Right ventricle myocardium superior (tissue), 1 donor: ENCODE measurements at places on chromosomes 2 and 18. TPM values are rescaled to one million over a fixed set of nuclear protein-coding genes. Genes with fewer than 3 reads are reported as not detected.
A peak's percentile ranks its signal among the peaks of the same experiment; 100 is the strongest.

The KCNG2 gene
- not detected for total RNA-seq

The HOXD10 gene
- not detected for total RNA-seq

The SERTAD2 gene
- 12.8 TPM for total RNA-seq

The IL1F10 gene
- total RNA-seq = not detected

DNA sequence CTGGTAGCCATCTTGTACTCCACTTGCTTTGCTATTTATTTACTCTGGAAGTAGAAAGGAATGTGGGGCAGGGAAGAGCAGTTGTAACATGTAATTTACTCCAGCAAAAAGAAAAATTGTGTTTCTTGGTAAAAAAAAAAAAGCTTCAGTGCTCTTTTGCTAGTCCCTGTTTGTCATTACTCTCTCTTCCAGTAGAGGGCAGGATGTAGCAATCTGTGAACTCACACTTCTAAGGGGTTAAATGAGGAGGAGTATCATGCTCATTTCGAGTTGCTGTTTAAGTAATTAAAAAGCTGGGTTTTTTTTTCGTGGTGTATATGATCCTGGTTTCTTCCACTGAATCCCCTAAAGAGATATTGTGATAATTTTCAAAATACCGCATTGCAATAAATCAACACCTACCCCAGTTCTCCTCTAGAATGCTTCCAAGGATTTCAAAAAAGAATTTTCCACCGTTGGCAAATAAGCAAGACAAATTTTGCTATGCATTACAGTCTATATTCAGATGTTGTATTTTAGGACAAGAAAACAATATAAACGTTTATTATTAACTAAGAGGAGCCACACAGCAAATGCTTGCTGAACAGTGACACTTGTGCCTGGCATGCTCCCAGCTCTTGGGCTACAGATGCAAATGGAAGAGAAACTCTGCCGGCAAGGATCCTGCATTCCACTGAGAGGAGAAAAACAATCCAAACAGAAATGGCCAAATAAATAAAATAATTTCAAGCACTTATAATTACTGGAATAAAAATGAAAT is 261.6 kb downstream of the ASXL3 start:
- DNase-seq = no peak

GRCh38 chr2:241563031-241563507 is 4.5 kb downstream of the BOK start:
- DNase-seq = no peak

DNA sequence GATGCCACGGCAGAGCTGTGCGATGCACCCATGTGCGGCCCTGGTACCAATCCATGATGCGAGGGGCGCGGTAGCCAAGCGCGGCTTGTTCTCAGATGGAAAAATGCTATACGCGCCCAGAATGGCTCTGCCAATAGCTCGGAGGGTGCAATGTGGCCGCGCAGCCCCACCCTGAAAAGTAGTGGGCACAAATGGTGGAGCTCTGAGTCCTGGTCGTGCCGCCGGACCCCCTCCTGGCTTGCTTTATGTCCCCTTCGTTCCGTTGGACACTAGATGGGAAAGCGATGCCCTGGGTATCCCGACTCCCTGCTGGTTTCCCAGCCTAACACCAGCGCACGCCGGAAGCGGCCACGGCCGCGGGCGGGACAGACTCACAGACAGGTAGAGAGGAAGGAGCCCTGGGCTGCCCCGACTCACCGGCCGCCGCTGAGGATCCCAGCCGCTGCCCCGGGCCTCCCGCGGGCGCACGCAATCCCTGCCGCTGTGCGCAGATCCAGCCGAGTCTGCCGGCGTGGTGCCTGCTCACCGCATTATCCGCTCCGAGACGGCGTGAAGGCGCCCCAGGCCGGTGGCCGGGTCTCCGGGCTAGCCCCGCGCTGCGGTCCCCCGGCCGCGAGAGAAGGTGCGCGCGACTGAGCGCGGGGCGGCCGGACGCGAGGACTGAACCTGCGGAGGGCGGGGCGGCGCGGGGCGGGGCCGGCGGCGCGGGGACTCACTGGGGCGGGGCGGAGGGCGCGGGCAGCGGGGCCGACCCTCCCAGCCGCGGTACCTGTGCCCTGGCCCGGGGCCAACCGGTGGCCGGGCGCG is at the start of gene CDC42EP3:
Gene CDC42EP3 (minus strand): TSS at position 634 of the 807 bp plus-strand sequence. CDS start 25,055 bp downstream, outside the sequence.
- peak; percentile 81 for DNase-seq

- DNase-seq = no peak
Observed at GRCh38 chr2:142008135-142008744, 122.6 kb downstream of the LRP1B start.

GRCh38 chr2:151711025-151711424 is 23.3 kb downstream of the NEB start:
- no peak for DNase-seq

- peak; percentile 54 for DNase-seq
Observed at GRCh38 chr2:68318914-68319397, 793 bp downstream of the CNRIP1 start.

DNA sequence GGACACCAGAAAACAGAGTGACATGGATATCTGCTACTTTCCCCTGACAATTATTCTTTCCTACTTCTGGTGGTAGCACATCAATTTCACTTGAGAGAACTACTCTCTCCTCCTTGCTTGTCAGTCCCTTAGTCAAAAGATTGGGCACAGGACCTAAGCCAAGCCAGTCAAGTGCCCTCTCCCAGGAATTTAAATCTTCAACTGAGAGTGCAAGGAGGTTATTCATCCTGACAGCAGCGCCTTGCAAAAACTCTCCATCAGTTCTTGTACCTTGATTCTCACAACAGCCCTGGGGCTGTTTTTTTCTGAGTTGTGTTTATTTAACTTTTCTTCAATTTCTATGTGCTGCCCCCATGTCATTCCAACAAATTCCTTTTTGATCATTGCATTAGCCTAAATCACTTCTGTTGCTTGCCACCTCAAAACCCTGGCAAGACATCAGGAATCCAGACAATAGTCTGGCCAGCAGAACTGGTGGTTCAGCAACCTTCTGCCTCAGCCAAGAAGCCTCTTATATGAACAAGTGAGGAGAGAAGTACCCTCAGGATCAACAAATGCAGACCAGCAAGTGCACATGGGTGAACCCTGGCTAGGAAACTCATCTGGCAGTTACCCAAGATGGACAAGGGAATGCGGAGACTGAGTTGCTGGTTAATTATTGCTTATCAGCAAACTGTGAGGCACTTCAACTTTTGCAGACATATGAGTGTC is 19.4 kb downstream of the COL4A3 start:
- no peak for DNase-seq

DNA sequence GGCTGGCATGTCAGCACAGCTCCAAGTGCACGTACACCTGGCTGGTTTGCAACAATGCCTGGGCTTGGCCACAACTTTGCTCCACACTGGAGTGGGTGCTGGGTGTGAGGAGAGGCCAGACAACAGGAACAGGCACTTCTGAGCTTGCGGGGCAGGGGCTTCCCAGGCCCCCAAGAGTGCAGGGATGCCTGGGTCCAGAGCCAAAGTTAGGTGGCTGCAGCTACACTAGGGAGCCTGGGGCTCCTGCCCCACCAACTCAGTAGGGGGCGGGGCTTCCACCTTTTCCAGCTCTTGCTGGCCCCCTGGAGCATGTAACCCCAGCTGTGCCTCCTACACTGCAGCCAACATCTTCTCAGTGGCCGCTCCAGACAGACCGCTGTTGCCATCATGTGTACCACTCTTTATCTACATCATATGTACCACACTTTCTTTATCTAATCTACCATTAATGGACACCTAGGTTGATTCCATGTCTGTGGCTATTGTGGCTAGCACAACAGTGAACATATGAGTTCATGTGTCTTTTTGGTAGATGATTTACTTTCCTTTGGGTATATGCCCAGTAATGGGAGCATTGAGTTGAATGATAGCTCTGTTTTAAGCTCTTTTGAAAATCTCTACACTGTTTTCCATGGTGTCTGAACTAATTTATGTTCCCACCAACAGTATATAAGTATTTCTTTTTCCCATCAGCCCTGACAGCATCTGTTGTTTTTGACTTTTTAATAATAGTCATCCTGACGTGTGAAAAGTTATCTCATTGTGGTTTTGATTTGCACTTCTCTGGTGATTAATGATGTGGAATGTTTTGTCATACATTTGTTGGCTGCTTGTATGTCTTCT is 87.9 kb downstream of the ZNF804A start:
- no peak for DNase-seq

DNA sequence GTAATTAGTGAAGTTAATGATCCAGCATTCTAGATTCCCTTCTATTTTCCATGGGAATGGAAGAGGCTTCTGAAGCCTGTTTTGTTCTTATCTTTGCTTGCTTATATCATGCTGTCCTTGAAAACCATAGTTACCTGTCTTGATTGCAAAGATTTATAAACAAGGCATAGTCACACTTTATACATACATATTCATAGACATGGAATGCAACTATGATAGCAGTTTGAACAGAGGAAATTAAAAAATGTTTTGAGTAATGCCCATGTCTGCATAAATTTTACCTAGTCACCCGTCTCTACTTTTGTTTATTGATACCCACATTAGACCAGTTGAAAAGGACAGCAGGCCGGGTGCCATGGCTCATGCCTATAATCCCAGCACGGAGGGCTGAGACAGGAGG is 289.0 kb downstream of the PTPRM start:
- no peak for DNase-seq

DNA sequence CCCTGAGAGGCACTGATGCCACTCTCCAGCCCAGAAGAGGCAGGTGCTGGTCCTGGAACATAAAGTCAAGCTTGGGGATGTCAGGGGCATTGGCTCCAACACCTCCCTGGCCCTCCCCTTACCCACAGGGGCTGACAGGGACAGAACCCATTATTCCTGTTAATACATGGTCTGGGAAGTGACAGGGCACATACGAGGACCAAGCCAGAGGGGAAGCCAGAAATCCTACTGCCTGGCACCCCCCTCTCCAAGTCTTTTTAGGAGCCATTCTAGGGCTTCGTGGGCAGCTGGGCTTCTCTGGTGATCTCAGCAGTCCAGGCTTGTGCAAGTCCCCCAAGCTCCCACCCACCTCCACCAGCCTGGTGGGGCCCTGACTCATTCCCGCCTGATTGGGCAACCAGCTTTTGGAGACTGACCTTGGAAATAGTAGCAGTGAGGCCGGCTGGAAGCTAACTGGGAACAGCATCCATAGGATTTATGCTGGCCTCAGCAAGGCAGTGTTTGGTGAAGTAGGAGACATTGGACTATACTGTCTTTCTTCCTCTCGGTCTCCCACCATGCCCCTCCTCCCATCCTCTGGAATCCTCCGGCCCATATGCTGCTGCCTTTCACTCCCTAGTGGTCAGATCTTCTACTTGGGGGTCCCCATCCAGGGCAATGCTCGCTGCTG is 86.4 kb upstream of the HK2 start:
- DNase-seq = no peak

DNA sequence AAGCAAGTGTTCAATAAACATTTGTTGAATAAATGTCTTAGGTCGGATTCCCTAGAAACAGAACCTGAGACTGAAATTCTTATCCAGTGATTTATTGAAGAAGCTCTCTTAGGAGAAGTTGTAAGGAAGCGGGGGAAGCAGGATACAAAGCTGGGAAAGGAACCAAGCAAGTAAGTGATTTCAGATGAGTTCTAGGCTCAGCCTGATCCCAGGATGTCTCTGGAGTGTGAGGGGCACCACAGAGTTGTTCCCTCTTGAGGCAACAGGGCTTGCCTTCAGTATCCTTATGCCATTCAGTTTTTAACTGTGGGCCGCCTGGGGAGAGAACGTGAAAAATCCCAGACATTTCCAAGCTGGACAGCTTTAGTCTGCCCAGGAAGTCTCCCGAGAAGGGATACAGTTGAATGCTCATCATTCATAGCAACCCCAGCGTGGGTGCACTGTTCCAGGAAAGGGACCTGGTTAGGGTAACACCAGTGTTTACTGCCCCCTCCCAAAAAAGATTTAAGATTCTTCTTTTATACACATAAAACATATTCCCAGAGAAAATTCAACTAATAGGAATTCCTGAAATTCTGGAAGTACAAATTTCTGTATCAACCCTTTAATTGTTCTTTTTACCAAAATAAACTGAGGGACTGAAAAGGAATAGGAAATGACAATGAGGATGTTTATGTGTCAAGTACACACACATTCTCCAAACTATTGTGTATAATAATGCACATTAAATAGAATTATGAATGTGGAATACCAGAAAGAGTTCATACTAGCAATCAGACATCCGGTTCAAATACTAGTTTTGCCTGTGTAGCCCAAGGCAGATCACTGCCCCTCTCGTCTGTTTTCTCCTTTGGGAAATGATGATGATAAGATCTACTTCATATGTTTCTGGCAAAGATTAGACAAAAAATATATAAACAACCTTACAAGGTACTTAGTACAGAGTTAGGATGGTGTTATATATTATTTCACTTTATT is 592.1 kb upstream of the CDH2 start:
- DNase-seq = no peak

- no peak for DNase-seq
Observed at GRCh38 chr2:137255990-137256389, 490.6 kb downstream of the THSD7B start.

- DNase-seq = no peak
Observed at GRCh38 chr2:127636248-127637235, 9.4 kb upstream of the GPR17 start.

DNA sequence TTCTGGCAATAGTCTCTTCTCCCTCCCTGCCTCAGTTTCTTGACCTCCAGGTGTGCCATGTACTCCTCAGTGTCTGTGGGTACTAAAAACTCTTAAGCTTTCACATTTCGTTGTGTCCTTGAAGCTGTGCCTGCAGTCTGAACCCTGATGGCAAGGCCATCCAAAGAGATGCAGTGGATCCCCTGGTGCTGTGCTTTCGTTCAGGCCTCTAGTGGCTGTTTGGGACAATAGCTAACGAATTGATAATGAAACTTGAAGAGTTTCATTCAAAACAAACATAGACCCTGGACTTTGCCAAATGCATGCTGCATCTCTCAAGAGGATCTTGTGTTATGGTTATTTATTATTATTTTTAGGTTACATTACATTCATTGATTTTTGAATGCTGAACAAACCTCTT is 523.1 kb upstream of the FSIP2 start:
- no peak for DNase-seq

DNA sequence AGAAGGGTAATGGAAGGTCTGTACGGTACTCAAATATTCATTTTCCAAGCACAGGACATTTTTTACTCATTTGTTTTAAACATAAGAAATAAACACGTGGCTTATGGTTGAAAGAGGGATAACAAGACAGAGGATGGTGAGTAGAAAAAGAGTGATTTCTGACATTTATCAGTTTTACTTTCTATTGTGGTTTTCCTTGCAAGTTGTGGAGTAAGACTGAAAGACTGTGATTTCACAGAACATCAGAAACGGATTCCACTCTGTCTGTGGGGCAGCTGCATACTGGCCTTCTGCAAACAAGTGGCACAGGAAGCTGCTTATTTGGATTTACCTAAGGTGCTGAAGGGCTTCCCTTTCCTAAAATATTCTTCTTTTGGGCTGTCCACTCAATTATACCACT is 122.2 kb upstream of the ITGB6 start:
- no peak for DNase-seq

- DNase-seq = no peak
Observed at GRCh38 chr2:20542746-20543468, 96.0 kb downstream of the RHOB start.

- peak; percentile 38 for DNase-seq
Observed at GRCh38 chr2:180203972-180204371, 196.9 kb upstream of the CWC22 start.

- peak; percentile 69 for DNase-seq
Observed at GRCh38 chr18:22172120-22172582, 2.8 kb downstream of the GATA6 start.
